ENCODE measurements at places on chromosomes 12 and 14.

DNA sequence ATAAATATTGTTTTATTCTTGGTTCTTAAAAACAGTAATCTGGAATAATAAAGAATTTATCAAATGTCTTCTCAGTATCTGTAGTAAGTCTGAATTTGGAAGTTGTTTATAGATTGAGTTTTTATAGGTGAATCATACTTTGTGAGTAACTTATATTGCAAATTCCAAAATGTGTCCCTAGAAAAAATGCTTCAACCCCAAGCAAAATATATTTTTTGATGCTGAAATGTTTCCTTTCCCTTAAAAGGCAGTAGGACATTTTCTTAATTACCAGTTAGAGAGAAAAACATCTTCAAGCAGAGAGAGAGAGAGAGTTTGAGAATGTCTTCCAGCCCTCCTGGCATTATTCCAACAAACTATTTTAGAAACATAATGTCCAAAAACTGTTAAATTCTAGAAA, 37.9 kb downstream of the PELI2 start:
- no peak for DNase-seq

- no peak for DNase-seq
Observed at GRCh38 chr14:55794655-55795595, 214.9 kb downstream of the KTN1 start.

GRCh38 chr12:87687362-87687761, 341.8 kb downstream of the C12orf50 start:
- DNase-seq, result peak; percentile 5

DNA sequence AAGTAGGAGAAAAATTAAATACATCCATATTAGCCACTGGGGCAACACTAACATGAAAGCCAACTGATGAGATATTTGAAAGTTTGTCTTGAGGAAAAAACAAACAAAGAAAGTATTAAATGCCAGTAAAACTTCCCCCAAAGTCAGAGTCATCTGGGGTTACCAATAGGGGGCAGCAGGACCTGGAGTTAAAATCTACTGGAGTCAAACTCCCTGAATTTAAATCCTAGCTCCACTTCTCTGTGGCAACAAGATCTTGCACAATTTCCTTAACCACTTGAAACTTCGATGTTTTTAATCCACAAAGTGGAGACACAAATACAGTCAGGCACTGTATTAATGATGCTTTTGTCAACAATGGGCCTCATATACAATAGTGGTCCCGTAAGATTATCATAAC, 14.4 kb downstream of the PLEKHG7 start:
- DNase-seq, result peak; percentile 18

- peak; percentile 16 for DNase-seq
Observed at GRCh38 chr14:77707355-77707723, 484 bp downstream of the ALKBH1 start.

- DNase-seq, result no peak
Observed at GRCh38 chr14:81385419-81385818, 14.7 kb downstream of the STON2 start.

- no peak for DNase-seq
Observed at GRCh38 chr14:93705513-93706156, 82.7 kb downstream of the PRIMA1 start.

GRCh38 chr12:126506426-126507182, 1441.4 kb downstream of the AACS start:
- no peak for DNase-seq

DNA sequence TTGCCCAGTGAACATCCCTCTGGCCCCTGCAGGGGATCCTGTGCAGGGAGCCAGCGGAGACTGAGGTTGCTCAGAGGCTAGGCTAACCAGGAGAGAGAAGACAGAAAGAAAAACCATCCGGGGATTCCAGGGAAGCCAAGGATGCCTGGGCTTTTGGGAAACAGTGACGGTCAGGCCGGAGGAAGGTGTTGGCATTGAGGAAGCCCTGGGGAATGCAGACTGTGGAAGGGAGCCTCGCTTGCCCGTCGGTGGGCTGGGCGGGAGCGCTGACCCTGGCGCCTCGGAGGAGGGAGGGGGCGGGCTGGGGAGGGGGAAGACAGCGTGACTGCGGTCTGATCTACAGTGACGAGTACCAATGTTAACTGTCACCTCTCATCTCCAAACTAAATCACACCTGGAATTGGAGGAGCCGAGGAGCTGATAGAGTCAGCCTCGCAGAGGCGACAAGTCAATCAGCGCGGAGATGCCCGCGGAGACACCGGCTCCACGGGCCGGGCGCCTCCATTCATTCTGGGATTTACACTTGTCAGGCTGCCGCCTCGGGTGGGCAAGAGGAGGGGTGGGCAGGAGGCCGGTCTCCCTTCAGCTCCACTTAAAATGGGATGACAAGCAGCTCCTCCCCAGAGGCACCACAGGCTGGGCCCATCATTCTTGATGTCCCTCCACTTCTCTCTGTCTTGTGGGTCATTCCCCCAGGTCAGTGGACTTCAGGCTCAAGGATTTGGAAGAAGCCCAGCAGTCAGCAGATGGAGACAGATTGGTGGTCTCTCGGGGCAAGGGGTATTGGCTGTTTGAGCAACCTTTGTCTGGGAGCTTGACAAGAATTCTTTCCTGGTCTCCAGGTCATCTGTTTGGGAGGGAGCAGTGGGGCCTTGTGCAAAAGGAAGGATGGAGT, 20.4 kb upstream of the GPATCH2L start:
- DNase-seq, result no peak

DNA sequence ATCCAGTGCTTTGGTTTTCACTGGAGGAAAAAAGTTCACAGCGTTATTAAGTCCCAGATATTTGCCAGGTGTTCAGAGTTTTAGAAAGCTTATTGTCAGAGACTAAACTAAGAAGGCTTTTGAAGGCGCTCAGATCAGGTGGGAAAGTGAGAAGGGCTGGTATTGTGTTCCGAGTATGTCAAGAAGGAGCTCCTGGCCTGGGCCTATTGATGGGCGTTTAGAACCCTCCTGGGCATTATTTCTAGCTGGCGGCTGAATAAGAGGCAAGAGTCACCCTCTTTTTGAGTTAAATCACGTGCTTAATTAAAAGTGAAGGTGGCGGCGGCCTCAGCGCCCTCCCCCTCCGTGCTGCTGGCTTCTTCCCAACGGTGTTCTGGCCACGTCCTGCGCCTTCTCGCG, 20.9 kb upstream of the GNS start:
- DNase-seq, result no peak

- DNase-seq, result peak; percentile 31
Observed at GRCh38 chr12:91926848-91927247, 218.8 kb downstream of the BTG1 start.

- no peak for DNase-seq
Observed at GRCh38 chr14:70827347-70827746, 18.0 kb upstream of the MAP3K9 start.

DNA sequence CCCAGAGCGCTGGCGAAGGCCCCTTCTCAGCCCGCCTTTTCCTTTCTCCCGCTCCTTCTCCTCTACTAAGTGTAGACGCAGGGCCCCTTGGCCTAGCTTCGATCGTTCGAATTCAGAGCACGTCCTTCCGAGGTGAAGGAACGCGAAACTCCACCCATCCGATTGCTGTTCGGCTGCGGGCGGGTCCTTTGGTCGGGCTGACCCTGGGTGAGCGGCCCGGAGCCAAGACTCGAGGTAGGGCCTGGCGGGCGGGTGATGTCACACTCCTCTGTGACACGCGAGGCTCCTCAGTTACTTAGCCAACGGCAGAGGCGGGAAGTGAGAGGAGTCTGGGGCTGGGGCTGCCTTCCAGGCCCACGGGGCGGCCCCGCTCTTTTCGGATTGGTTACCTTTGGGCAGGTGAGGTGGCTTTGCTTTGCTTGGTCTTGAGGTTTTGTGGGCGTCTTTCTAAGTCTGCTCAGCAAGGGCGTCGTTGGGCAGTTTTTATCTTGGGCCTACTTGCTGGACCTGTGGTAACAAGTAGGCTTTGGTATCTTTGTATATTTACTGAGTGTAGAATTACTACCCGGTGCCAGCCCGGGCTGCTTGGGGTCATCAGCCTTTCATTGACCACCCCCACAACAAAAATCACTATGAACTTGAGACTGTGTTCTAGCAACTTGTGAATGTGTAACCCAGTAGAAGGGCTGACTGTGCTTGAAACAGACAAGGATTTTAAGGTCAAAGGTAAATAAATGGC, 694 bp downstream of the TMBIM6 start:
- DNase-seq, result peak; percentile 57

DNA sequence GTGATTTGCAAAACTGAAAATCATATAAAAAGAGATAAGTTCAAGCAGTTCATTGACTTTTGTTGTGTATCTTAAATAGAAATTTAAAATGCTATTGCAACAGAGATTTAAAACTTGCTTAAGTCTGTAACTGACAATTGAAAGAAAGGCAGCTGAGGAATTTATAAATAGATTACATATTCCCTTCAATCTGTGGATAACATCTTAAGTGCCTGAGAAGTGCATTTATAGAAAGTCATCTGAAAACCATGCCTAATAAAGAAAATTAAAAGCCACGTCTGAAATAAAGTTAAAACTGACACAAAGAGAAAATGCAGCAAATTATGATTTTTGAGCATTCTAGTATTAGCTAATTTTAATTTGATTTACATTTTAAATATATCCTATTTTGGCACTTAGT, 479.8 kb downstream of the MDGA2 start:
- no peak for DNase-seq
